ENCODE measurements at places on chromosomes 1 and 21.
A peak's percentile ranks its signal among the peaks of the same experiment; 100 is the strongest.

GRCh38 chr1:230394134-230394533 lies 32.0 kb downstream of the PGBD5 start:
- peak; percentile 15 for DNase-seq

- DNase-seq: no peak
Measured at GRCh38 chr1:44354268-44354839, 703 bp downstream of the ERI3 start.

DNA sequence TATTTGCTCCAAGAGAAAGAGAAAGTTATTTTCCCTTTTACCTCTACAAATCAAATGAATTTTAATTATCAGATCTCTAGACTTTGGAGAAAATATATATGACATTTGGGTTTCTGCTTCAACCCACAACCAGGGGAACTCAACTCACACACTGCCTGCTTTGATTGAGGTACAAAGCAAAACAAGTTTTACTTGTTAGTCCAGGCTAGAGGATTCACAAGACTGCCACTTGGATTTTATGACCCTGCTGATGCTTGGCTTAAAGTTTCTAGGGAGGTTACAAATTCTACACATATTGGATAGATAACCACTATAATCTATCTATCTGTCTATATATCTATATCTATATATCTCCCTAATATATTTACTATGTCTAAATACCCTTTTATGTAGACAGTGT lies 467.3 kb upstream of the RGS18 start:
- no peak for DNase-seq

- DNase-seq: no peak
Measured at GRCh38 chr1:171257607-171258076, 9.3 kb downstream of the FMO1 start.

DNA sequence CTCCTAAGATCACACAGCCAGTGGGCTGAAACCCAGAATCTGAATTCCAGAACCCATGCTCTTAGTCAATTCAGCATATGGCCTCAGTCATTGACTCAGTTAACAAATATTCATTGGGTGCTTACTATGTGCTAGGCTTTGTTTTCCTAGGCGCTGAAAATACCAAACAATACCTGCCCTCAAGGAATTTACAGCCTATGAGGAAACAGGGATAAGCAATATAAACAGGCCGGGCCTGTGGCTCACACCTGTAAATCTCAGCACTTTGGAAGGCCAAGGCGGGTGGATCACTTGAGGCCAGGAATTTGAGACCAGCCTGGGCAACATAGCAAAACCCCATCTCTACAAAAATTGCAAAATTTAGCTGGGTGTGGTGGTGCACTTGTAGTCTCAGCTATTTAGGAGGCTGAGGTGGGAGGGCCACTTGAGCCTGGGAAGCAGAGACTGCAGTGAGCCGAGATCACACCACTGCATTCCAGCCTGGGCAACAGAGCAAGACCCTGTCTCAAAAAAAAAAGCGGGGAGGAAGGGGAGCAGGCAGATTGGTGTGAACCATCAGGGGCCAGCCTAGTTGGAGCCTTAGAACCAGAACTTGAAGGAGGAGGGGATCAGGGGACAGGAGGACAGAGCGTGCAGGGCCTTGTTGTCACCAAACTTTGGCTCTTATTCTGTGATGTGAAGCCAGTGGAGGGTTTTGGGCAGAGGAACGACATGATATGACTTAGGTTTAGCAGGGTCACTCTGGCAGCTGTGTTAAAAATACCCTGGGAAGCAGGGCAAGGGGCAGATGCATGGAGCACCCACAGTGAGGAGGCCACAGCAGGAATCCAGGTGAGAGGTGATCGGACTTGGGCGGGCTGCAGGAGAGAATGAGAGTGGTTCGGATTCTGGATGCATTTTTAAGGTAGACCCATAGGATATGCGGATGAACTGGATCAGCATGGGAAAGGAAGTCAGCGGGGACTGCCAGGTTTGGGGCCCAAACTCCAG lies 5.8 kb downstream of the TINAGL1 start:
- DNase-seq: no peak

GRCh38 chr1:21251773-21252471 lies 38.3 kb downstream of the ECE1 start:
- DNase-seq: no peak

DNA sequence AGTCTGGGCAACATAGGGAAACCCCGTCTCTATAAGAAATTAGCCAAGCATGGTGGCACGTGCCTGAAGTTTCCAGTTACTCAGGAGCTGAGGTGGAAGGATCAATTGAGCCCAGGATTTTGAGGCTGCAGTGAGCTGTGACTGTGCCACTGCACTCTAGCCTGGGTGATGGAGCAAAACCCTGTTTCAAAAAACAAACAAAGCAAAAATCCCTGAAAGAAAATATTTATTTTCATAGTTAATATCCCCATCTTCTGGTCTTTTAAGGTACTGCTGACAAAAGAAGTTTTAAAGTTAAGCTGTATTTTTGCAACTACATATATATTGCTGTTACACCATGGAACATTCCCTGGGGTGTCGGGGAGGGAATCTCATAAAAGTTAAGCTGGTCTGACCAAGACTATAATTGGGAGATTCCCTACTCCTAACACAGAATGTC lies 26.0 kb downstream of the VAMP4 start:
- DNase-seq: peak; percentile 8

GRCh38 chr1:154739654-154740053 lies 130.4 kb downstream of the KCNN3 start:
- no peak for DNase-seq

DNA sequence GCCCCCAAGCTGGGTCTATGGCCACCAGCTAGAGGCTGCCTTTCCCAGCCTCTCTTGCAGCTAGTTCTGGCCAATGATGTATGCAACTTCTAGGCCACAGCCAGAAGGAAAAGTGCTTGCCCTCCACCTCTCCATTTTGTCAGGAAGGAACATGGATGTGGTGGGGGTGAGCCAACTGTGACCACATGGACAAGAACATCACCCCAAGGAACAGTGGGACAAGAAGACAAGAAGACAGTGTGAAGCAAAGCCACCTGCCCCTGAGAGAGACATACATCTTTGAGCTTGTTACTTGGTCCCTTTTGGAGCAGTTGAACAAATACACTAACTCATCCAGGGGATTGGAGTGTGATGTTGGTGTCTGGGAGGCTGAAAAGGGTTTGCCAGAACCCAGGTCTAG lies 105.8 kb upstream of the EDN2 start:
- DNase-seq: no peak

- DNase-seq: peak; percentile 64
Measured at GRCh38 chr1:180503280-180503862, 994 bp upstream of the ACBD6 start.

DNA sequence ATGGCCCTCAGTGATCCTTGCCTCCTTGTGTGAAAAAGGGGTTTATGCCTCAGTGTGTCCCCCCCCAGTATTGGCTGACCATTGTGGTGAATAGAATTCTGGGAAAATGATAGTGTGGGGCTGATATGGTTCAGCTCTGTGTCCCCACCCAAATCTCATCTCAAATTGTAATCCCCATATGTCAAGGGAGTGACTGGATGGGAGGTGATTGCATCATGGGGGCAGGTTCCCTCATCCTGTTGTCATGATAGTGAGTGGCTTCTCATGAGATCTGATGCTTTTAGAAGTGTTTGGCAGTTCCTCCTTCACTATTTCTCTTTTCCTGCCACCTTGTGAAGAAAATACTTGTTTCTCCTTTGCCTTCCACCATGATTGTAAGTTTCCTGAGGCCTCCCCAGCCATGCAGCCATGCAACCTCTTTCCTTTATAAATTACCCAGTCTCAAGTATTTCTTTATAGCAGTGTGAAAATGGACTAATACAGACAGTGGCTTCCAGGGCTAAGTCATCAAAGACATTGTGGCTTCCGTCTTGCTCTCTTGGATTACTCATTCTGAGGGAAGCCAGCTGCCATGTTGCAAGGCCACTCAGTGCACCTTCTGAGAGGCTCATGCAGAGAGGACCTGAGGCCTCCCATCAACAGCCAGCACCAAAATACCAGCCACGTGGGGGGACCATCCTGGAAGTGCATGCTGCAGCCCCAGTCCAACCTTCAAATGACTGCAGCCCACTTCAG lies 40.6 kb upstream of the SOD1 start:
- DNase-seq: peak; percentile 33

- no peak for DNase-seq
Measured at GRCh38 chr1:22935433-22935832, 37.2 kb downstream of the LACTBL1 start.

- DNase-seq: no peak
Measured at GRCh38 chr1:227532019-227532619, 31.2 kb upstream of the ZNF678 start.

DNA sequence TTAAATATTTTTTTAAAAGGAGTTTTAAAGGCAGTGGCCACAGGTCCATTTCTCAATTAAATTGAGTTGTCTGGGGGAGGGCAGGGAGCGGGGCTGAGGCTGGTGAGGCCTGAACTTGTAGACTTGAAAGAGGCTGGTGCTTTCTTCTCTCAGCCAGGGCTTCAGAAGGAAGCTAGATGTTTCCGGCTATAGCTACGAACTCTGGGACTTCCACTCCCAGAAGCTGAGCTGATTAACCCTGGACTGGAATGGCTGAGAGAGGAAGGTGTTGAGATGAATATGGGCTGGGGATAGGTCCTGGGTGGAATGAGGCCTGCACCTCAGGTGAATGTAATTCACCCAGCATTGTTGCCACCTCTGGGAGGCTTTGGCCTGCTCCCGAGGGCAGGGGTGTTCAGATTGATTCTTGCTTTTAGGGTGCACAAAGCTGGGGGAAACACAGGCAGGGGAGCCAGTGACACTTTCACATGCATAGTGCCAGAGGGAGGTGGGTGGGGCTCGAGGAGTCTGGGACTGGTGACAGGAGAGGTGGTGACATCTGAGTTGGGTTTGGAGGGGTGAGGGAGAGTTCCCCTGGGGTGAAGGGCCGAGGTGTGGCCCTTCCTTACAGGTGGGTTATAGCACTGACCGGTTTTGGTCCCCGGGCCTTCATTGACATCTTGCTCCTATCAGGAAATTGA lies 18.2 kb downstream of the LDLRAP1 start:
- no peak for DNase-seq

DNA sequence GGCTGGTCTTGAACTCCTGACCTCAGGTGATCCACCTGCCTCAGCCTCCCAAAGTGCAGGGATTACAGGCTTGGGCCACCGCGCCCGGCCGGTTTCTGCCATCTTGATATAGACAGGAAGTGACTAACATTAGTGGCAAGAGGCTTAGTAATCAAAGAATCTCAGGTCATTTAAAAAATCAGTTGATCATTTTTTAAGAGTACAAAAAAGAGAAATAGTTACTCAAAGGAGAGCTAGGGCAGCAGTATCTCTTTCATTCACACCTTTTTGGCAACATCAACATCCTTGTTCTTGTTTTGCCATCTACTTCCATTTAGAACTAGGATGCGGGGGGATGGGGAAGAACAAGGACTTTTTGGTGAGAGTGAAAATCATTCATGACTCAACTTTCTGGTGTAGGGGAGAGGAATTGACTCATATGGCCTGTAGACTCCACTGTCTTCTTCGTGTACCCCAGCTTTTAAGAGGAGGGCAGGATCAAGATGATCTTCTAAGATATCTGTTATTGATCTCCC lies 8.8 kb downstream of the FCRLB start:
- peak; percentile 83 for DNase-seq

DNA sequence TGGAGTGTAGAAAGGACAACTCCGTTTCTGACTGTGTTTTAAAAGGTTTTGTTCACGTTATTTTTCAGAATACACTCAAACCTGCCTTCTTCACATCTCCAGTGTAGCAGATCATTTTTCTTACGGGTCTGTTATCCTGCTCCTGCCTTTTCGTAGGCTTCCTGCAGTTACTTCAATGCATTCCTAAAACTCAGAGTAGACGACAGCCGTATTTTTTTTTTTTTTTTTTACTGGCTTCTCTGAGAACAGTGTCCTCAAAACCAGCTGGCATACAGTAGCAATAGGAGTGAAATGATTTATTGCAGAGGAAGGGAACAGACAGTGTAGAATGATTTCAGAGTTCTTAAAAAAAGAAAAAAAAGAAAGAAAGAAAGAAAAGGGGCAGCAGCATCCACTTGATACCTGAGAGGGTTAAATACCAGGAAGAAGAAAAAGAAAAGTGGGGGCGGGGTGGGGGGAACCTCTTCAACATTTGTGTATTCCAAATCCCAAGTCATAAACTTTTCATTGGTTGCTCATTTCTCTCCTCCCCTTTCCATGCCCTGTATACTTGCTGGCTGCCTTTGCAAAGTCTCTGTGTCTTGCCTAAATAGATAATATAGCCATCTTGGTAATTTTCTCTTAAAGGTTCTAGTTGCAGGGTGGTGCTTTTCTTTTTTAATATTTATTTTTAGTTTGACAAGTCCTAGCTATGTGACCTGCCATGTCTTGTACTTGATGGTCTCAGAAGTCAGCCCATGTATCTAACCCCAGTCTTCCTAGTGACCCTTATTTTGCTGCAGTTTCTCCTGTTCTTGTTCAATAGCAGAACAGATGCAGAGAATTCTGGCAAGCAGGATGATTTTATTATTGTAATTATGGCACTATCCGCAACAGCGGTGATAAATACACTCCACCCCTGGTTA lies 2.8 kb downstream of the TGFB2 start:
- DNase-seq: no peak

GRCh38 chr1:62040450-62040849 lies 154.2 kb upstream of the L1TD1 start:
- no peak for DNase-seq

DNA sequence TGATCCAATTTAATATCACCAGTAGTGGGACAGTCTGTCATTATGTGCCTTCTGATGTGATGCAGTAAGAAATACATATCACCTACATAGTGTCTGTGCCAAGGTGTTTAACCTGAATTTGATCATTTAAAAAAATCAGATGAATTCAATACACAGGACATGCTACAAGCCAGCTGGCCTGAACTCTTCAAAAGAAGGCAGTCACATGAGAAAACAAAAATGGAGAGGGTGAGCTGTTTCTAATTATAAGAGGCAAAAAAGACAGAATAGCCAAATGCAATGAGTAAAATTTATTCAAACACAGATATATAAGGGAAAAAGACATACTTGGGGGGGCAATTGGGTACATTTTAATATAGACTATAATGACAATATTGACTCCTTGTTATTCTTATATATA lies 66.5 kb downstream of the ST3GAL3 start:
- no peak for DNase-seq

GRCh38 chr1:62840555-62840954 lies 56.6 kb downstream of the ATG4C start:
- DNase-seq: no peak

DNA sequence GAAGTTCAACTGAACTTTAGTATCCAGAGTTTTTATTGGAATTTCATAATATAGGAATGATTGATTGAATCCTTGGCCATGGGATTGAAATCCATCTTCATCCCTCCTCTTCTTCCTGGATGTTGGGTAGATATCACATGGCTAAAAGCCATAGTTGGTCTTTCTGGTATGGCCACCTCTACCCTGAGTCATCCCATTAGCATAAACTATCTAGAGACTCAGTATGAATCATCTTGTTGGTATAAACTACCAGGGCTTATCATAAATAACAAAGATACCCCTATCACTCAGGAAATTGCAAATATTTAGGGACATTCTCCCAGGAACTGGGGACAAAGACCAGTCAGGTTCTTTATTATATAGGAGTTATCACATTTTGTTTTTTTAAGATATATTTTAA lies 21.2 kb upstream of the ZP4 start:
- no peak for DNase-seq

DNA sequence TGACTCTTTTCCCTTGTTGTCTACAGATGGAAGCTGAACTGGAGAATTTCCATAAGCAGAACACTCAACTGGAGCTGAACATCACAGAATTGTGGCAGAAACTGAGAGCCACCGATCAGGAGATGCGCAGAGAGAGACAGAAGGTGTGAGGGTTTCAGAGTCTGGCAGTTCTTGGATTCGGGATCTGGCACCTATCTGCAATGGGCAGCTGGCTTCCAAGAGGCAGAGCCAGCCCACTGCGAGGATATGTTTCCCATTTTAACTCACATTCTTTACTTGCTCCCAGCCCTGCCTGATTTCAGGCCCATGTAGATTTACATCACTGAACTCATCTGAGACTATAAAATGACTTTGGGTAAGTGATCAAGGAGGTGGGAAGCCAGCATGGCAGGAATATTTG lies 37.3 kb upstream of the TMEM125 start:
- no peak for DNase-seq

Measured in NB4 (cell line).